SHP77 treated with DMSO at 0.1 percent for 48 hours (cell line): ENCODE measurements at places on chromosomes 4 and X.

- no peak for DNase-seq
These were observed 7.9 kb downstream of the C4orf17 start for GRCh38 chr4:99518601-99519295.

DNA sequence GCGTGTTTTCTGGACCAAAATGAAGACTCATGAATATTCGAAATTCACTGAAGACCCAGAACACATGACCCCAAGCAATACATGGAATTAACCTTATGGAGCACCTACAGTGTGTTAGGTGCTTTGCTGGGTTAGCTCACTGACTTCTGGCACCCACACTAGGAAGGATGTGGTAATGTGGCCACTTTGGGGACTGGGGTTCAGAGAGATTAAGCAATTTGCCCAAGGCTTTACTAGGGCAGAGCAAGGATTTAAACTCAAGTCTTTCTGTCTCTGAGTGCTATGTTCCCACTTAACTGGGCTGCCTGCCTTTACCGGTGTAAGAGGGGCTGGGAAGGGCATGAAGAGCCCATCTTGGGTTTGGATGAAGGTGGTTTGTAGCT is 162.0 kb upstream of the ATP6AP2 start:
- no peak for DNase-seq

DNA sequence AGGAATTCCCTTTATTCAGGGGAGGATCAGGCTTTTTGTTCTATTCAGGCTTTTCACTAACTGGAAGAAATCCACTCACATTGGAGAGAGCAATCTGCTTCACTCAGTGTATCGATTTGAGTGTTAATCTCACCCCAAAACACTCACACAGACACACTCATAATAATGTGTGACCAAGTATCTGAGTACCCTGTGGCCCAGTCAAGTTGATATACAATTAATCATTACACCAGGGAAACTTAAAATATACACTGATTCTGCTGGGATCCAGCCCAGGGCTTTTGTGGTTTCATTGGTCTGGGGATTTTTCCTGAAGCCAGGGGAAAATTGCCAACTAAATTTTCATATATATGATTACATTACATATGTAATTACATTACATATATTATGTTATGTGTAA is 44.0 kb upstream of the GATB start:
- DNase-seq: no peak

DNA sequence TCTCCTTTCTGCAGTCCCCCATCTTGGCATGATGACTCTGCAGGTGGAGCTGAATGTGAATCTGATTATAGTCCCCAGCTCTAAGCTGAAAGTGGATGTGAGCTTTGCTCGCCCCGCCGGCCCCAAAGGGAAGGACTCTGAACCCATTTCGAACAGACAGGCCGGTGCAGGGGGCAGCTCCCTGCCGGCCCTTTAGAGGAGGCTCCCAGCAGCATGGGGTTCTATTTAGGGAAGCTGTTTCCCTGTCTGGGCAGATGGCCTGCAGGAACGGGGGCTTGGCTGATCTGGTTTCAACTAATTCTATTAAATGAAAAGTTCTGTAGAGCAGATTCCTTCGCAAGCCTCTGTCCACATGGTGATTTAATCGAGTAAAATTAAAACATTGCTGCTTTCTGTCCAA is 104.8 kb upstream of the MSX1 start:
- DNase-seq: no peak

DNA sequence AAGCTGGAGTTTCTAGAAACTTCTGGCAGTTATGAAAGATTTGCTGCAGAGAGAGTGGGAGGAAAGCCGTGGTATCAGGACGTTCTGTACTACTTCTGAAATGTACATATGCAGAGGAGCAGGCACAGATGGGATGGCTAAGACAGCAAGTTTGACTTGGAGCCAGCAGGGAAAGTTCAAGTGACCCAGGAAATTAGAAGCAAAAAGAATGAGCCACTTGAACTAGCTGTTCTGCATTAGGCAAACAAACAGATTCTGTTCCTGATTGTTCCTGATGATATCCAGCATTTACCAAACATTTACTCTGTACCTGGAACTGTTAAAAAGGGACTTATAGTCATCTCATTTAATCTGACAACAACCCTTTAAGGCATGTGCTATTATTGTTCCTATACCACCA is 41.4 kb upstream of the CXCL13 start:
- DNase-seq: no peak

DNA sequence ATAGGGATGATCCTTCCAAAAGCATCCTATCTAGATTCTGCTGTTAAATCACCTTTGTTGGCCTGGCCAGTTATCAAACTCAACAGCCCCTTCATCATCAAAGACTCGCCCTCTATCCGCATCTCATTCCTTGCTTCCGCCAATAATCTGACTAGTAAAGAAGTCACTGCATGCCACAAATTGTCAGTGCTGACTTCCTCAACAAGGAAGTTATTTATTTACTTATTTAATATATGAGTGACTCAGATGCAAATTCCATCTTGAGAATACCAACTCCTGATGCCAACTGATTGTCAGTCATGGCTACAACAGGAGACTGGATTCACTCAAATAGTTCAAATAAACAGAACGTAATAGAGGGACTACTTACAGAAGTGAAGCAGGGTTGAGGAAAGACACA is 283.8 kb downstream of the TRIML1 start:
- no peak for DNase-seq

GRCh38 chr4:108512615-108513505 is 107.5 kb upstream of the RPL34 start:
- no peak for DNase-seq

DNA sequence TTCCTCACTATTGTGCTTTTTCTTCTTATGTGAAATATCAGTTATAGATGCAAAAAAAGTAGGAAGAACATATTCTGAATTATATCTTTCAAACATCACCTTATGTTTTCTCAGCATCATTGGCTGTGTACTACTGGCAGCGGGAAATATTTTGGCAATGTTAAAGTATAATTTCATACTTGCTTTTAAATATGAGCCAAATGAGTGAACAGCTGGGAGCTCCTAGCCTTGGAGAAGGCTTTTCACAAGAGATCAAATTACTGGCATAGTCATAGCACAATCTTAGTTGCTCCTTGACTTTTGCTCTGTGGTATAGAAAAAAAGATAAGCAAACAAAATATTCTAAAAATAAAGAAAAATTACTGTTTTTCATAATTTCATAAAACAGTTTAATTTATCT is 1575.8 kb upstream of the PABPC4L start:
- DNase-seq: no peak

DNA sequence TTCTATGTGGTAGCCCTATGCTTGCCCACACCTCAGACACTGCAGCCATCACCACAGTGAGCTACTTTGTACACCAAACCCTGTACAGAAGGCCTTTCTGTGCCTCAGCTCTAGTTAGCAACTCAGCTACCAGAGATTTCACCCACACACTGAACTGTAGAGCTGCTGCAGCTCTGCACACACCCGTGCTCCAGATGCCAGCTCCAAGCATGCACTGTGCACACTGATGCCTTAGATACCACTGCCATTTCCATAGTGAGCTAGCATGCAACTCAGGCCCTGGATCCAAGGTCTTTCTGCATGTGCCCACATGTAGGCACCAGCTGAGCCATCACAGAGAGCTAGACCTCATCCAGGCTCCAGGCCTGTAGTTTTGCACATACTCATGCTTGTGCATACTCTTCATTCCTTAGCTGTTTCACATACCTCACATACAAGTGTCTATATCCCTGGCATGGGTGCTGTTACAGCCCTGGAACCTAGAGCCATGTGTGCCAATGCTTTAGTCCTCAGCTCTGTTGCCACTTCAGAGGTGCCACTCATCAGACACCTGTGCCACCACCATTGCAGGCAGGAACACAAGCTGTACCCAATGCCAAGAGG is 423.5 kb upstream of the NDST3 start:
- DNase-seq: no peak

GRCh38 chr4:2269618-2270163 is 7.8 kb upstream of the MXD4 start:
- DNase-seq: no peak

- DNase-seq: no peak
These were observed 63.1 kb upstream of the CITED1 start for GRCh38 chrX:72368796-72369195.

GRCh38 chrX:9501362-9501761 is 36.5 kb downstream of the TBL1X start:
- DNase-seq: no peak

- no peak for DNase-seq
These were observed 31.8 kb upstream of the SRD5A3 start for GRCh38 chr4:55314141-55314820.

- DNase-seq: no peak
These were observed 404.8 kb downstream of the KLHL13 start for GRCh38 chrX:117711782-117712181.

DNA sequence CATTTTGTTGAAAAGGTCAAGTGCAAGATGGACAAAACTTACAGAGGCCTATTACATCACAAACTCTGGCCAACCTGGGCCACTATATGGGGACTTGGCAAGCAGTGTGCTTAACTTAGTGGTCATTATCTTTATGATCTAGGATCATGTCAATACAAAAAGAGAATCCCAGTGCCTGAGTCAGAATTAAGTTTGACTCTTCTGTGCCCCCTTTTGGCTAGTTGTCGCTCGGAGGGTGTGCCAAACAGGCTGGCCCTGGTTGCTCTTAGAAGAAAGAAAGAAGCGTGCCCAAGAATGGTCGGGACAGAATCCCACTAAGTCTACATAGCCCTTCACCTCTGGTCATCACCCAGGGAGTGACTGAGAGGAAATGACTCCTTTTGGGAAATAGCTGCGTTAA is 100.1 kb downstream of the EIF4E start:
- DNase-seq: no peak

DNA sequence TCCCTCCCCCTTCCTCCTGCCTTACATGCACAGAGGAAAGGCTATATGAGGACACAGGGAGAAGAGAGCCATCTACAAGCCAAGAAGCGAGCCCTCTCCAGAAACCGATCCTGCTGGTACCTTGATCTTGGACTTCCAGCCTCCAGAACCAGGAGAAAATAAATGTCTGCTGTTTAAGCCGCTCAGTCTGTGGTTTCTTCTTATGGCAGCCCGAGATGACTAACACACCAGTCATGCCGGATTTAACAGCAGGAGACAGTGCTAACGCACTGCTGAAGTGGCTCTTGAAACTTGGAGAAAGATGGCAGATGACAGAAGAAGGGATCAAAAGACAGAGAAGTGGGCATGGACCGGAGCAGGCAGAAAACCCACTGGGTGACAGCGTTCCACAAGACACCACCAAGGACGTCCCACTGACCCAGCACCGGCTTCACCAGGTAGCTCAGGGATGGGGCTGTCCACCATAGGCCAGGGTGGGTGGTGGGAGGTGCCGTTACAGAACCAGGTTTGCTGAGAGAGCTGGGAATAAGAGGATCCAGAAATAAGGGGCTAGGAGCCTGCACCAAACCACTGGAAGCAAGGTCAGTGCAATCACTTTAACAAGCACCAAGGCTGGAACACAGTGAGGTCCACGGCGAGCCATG is 6.2 kb upstream of the MAN2B2 start:
- no peak for DNase-seq

- DNase-seq: no peak
These were observed 130.2 kb downstream of the AMELX start for GRCh38 chrX:11423362-11423818.

- no peak for DNase-seq
These were observed at the start of gene ASMT for GRCh38 chrX:1614927-1615326. Gene ASMT, plus strand, starts transcription at chrX:1615059. Its CDS starts 141 bp downstream, at chrX:1615200.

DNA sequence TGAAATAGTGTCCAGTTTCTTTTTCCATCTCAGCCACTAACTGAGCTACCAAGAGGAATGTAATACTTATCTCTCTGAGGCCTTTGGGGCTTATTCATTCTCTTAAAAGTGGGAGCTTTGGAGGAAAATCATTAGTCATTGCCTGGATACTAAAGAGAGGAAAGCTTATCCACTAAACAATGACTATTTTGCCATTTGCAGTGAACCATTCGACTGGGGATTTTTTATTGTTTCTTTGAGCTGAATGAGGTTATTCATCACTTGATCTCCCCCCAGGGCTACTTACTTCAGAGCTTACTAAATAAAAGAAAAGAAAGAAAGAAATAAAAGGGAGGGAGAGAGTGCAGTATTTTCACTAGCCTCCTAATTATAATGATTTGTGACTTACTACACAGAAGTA is 1329.5 kb upstream of the TENM3 start:
- DNase-seq: no peak

DNA sequence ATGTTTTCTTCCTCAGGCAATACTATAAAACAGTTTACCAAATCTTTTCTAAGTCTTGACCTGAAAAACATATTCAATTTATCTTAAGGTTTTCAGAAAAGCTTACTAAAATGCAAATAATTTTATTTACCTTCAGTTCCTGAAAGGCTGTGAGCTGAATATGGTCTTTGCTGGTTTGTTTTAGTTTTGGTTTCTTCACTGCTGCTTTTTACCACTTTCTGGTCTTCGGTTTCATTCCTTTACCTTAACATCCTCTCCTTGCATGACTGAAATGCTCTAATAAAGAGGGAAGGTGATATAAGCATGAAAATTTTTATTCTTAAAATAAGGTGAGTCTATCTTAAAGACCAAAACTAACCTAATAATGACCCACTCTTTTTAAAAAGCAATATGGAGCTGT is 97.1 kb upstream of the NRK start:
- DNase-seq: no peak

- DNase-seq: no peak
These were observed 65.0 kb downstream of the MAPK10 start for GRCh38 chr4:86294883-86295282.

DNA sequence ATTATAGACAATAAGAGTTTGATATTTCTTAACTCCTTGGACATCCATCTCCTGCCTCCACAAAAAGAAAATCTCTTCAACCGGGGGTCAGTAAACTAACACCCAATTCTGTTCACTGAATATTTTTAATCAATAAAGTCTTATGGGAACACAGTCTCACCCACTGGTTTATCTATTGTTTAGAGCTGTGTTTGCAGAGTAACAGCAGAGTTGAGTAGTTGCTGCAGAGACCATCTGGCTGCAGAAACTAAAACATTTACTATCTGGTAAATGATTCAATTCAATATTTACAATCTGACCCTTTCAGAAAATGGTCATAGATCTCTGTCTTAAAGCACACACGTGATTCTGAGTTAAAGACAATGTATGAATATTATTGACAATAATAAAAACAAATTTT is 94.0 kb downstream of the TMA16 start:
- DNase-seq: no peak

DNA sequence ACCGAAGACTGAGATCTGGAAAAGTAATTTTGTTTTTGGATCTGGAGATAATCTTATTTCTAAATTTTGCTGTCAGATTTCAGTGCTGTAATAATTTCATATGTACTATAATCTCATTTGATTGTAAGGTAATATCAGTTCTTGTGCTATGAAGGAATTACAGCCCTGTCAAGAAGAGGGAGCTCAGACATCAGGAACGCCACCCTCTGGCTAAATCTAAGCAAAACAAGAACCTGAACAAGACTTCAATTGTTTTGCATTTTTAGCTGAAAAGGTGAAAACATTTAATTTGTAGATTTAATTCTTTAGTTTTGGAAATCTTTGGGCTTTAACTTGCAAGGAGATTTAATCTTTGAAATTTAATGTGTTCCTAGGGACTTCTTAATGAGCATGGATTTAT is 525.4 kb upstream of the HS3ST1 start:
- no peak for DNase-seq
